ENCODE measurements at places on chromosomes 6 and 20. TPM values are rescaled to one million over a fixed set of nuclear protein-coding genes. Genes with fewer than 3 reads are reported as not detected.

The DDX43 gene
- total RNA-seq: 2.6 TPM

The ECT2L gene
- not detected for total RNA-seq

The TRERF1 gene
- 6.7 TPM for total RNA-seq

The EYA2 gene
- 1.8 TPM for total RNA-seq

- no peak for DNase-seq
- H3K27ac ChIP-seq: no peak overlapping the region
Observed at GRCh38 chr6:107534571-107535141, 44.7 kb downstream of the SOBP start.

DNA sequence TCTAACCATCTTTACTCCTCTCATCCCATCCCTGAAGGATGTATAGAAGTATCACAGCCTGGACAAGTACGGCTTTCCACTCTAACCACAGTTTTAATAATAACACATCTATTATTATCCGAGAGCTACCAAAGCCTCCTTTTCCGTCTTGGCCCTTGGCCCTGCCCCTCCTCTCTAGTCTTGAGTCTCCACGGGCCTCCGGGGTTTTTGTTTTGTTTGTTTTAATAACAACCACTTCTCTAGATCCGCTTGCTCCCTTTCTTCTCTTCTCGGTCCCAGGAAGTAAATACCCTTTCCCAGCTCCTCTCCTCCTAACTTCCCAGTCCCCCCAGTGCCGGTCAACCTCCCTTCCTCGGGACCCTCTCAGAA, 661 bp downstream of the LCA5 start:
- peak overlapping the region; percentile 59 for H3K27ac ChIP-seq
- H3K4me3 ChIP-seq: peak overlapping the region; percentile 81
- no peak for DNase-seq
- H3K27me3 ChIP-seq: no peaks in the 10 kb centered on the region
- H3K4me1 ChIP-seq: peaks cover 12% of the 10 kb centered on the region

DNA sequence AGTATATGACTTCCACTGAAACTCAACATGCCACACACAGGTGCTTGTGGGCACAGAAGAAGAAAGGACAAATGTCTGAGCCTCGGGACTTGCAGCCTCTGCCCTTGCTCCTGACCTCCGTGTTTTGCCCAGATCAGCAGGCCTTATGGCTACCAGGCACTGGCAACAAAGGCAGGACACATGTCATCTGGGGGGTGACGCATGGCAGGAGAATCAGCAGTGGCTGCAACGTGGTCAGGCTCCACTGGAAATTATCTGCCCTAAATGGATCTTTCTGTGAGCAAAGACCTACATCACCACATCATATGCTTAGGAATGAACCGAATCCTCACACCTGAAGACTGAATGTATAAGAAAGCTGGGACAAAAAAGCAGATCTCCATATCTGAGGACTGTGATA, 78.9 kb downstream of the ELOVL5 start:
- H3K27ac ChIP-seq: no peak overlapping the region
- H3K4me3 ChIP-seq: no peak overlapping the region
- DNase-seq: no peak
- H3K36me3 ChIP-seq: peaks cover 3% of the 10 kb centered on the region
- H3K27me3 ChIP-seq: no peaks in the 10 kb centered on the region
